ENCODE measurements at places on chromosomes 4 and X.

DNA sequence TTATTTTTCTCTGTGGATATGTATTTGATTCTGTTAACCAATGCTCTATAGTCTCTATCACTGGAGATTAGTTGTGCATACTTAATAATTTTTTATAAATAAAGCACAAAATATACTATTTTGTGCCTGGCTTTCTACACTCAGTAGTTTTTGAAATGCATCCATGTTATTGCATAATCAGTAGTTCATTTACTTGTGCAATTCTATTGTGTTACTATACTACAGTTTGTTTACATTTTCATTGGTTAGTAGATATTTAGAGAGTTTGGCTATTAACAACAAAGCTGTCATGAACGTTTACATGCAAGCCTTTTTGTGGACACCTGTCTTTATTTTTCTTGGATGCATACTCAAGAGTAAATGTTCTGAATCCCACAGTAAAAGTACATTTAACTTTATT lies 265.0 kb upstream of the FAT4 start:
- DNase-seq, result no peak

- no peak for DNase-seq
Observed at GRCh38 chrX:2388669-2389068, 112.1 kb downstream of the DHRSX start.

GRCh38 chr4:100042711-100043110 lies 92.6 kb upstream of the H2AZ1 start:
- no peak for DNase-seq

DNA sequence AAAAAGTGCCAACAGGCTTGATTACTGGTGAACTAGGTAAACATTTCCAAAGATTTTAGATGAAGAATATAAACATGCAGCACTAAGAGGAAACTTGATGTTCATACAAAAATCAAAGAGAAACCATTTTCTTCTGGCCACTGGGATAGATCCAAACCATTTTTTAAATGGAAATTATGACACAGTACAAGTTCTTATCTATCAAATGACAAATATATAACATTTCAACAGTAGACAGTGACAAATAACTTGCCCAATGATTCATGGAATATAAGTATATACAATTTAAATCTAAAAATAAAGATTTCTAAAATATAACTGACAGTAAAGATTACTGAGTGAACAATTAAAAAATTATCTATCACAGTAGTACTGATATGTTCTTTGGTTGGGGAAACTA lies 151.1 kb downstream of the CDS1 start:
- DNase-seq, result no peak

- no peak for DNase-seq
Observed at GRCh38 chr4:99649778-99650177, 7.8 kb downstream of the C4orf54 start.

DNA sequence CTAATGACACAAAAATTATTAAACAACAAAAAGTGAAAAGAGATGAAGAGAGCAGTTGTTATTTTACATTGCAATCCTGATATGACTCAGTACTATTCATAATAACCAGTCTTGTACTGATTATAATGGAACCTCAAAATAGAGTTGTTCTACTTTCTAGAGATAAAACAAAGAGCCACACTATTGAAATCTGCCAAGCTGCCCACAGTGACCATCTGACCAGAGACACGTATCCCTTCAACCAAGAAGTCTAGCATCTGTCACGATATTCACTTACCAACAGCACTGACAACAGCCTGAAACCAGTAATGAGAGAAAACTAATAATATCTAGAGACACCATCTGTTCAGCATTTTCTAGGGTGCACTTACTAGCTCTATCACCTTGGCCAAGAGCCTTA lies 466.7 kb downstream of the NKX6-1 start:
- DNase-seq, result no peak

- no peak for DNase-seq
Observed at GRCh38 chr4:88731381-88731780, 33.8 kb upstream of the NAP1L5 start.

DNA sequence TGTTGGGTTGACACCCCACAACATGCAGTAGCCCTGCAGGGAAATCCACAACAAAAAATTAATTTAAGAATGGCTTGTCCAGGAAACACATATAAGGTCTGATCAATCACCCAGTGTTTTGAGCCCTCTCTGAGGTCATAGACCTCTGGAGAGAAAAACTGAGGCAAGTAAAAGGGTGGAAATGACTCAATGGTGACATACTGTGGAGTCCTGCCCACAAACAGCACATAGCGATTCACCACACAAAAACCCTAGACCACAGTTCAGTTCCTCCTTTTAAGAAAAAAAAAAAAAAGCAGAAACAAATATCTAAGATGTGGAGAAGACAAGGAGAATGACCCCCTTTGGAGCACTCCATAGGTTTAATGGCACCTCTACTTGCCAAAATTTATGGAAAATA lies 2691.0 kb downstream of the PCDH7 start:
- no peak for DNase-seq

DNA sequence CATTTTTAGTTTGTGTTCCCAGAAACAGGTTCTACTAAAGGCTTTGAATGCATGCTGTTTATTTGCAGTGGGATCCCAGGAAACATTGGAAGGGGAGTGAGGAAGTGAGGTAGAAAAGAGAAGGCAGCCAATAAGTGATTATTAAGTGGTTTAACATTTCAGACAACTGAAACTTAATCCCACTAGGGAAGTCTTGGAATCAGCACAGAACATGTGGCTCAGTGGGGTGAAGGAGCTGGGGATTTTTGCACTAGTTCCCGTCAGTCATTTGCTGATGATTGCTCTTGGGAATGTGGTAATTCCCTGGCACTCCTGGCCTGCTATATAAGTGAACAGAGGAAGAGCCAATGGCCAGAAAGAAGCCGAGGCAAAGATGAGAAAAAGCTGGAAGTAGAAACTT lies 1053.0 kb upstream of the IGFBP7 start:
- no peak for DNase-seq

DNA sequence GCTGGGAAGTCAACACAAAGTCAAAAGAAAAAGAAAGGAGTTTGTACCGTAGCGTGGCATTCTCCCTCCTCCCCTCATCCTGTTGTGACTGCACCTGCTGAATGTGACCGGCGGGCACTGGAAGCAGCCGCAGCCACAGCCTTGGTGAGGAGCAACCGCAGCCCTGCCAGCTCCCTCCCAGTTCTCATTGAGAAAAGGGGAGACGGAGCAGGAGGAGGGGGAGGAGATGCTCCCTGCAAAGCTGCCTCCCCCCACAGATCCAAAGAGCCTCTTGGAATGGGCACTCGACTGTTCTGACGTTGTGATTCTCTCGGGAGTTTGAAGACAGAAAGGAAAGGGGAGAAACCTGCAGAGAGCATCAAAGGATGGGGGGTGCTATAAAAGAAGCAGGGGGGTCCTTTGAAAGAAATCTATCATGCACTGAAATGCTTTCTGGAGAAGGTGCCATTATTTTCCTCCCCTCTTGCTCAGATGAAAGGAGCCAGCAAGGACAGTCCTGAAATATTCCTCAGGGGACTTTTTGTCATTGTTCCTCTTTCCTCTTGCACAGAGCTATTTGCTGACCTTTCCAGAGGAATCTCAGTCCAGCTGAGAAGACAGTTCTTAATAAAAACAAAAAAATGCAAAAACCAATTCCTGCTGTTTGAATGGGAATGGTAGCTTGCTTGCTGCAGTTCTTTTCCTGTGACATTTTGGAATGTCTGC lies 429.7 kb downstream of the MAPK10 start:
- peak; percentile 29 for DNase-seq

- no peak for DNase-seq
Observed at GRCh38 chr4:72286185-72286584, 254.4 kb downstream of the NPFFR2 start.

DNA sequence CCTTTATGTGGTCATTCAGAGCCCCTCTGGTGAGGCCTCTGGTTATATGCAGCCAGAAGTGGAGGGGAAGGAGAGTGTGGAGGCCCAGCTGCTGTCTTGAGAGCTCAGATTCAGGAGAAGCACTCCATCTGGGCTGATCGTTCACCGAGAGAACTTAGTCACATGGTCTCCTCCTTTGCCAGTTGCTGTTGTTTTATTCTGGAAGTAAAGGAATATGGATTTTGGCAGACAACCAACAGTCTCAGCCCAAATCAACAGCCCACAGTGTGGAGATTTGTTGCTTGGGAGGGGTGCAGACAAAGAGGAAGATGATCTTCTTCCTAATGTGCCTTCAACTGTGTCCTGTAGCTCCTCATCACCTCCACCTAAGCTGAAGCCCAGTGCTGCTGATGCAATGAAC lies 355.4 kb downstream of the ANK2 start:
- DNase-seq, result no peak

GRCh38 chr4:174122705-174123104 lies 160.8 kb downstream of the FBXO8 start:
- no peak for DNase-seq

- no peak for DNase-seq
Observed at GRCh38 chrX:40683245-40683644, 35.9 kb upstream of the CXorf38 start.

DNA sequence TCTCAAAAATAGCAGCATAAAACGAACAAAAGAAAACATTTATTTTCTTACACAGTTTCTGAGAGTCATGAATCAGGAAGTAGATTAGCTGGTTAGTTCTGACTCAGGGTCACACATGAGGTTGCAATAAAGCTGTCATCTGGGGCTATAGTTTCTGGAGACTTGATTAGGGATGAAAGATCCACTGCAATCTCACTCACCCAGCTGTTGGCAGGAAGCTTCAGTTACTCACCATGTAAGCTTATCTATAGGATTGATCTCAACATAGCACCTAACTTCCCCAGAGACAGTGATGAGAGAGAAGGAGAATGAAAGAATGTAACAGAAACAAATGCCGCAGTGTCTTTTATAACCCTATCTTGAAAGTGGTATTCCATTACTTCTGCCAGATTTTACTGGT lies 435.5 kb downstream of the GABRG1 start:
- no peak for DNase-seq

Measured in NCI-H1436 (cell line).